ENCODE measurements at places on chromosomes 3 and 15.

DNA sequence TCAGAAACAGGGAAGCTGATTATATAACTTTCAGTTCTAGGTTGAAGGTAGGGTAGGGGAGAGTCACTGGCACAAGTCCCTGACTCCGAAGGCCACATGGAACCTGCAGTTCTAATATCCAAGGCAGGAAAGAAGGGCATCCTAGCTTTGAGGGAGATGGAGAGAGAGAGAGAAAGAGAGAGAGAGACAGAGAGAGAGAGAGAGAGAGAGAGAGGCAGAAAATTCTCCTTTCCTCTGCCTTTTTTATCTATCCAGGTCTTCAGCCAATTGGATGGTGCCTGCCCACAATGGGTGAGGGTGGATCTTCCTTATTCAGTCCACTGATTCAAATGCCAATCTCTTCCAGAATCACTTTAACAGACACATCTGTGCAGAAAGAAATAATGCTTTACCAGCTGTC, 35.7 kb upstream of the TMEM45A start:
- no peak for DNase-seq

- peak; percentile 88 for DNase-seq
Measured at GRCh38 chr3:32177702-32178198, 60.7 kb upstream of the CMTM8 start.

GRCh38 chr15:38671006-38671387, 106.4 kb upstream of the RASGRP1 start:
- DNase-seq = no peak

- DNase-seq = no peak
Measured at GRCh38 chr15:80992441-80992840, 2.8 kb upstream of the MESD start.

DNA sequence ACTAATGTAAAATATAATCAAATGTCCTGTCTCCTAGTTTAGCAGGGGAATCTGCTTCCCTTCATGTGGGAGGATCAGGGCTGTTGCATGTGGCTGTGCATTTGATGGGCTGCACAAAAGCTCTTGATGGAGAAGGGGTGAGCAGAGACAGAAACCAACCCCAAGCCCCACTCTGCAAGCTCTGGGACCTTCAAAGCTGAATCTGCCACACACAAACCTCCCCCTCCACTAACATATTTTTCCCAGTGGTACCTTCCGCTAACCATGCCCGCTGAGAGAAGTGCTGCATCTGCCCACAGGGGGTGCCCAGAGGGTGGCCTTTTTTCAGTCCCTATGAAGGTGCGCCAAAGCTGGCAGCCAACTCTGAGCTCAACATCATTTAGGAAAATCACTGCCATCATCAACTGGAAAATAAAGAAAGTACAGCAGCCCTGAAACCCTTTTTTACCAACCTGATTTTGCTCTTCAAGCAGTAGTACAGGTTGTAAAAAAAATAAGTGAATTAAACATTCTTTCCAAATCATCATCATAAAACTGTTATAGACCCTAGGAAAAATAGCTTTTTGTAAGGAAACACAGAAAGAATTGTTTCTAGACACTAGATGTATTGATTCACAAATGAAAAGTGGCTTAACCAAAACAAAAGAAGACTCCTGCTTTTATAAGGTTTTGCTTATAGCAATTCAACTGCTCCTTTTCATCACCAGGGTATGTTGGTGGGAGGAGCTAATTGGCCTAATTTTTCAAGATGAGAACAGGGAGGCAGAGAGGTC, 97.0 kb downstream of the HHLA2 start:
- no peak for DNase-seq

GRCh38 chr3:89032346-89033013, 74.9 kb upstream of the EPHA3 start:
- DNase-seq = no peak

DNA sequence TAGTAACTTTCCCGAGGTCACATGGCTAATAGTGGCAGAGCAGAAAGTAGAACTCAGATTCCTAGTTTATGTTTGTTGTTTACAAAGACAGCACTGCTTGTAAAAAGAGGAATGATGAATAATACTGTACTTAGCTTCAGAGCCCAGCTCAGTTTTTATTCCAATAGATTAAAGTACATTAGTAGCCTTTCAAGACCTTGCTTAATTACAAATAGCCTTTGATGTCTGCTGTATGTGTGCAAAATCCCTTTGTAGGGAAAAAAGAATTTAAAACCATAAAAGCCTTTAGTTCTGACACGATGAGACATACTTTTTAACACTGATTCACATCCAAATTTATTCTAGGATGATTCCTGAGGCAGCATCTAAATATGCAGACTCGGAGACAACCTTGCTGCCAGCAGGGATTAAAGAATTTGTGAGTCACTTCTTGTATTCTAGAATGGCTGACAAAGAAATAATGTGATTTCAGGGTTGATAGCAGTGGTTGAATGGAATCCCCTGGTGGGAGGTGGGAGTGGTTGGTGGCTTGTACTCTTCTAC, 324.2 kb upstream of the TGFBR2 start:
- DNase-seq = no peak

Measured in NAMALWA (cell line).